ENCODE measurements at places on chromosomes 3 and 15.
A peak's percentile ranks its signal among the peaks of the same experiment; 100 is the strongest.

GRCh38 chr3:13280122-13280790 lies 139.9 kb downstream of the NUP210 start:
- no peak for DNase-seq

DNA sequence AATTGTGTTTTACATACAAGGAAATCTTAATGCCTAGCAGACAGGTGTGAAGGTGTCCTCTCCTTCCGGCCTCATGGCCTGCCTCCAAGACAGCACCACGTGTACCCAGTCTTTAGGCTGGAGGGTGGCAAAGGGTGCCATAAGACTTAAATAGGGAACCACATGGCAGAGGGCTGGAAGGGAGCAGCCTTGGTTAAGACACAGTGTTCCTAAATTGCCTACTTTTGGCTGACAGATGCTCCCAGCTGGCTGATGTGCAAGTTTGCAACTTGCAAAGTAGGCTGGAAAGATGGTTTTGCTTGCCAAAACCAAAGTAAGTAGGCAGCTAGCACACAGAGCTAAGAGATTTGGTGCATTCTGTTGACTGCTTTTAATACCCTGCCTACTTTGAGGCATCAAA lies 45.2 kb downstream of the CCNB2 start:
- no peak for DNase-seq

DNA sequence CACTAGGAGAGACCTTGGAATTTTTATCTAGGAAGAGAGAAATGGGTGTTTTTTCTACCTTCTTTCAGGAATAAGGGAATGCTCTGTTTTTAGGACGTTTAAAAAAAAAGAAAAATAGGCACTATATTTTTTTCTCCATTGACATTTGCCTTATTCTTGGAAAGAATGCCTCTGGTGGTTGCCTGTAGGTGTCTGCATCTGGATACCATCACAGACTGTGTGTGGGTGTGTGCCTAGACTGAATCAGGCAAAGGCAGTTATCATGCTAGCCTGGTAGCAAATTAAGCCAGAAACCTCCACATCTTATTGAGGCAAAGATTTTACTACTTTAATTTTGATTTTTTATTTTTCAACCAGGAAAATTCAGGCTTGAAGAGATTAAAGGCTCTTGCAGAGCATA lies 513.6 kb upstream of the KCNMB2 start:
- DNase-seq: no peak

DNA sequence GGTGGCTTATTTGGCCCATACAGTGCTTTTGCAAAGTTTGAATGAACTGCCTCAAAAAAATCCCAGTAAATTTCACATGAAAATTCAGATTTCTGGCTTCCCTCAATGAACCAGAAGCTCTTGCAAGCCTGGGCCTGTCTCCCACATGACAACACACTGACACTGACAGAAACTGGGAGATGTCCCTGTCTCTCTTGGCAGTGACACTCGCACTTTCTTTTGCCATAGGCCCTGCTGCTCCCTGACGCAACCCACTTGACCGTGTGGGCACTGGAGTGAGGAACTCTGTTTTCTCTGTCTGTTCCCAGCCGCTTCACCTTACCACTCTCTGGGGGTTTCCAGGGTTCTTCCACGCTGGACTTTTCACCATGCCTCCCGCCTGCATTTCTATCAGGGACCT lies 524.5 kb downstream of the SHQ1 start:
- DNase-seq: no peak

DNA sequence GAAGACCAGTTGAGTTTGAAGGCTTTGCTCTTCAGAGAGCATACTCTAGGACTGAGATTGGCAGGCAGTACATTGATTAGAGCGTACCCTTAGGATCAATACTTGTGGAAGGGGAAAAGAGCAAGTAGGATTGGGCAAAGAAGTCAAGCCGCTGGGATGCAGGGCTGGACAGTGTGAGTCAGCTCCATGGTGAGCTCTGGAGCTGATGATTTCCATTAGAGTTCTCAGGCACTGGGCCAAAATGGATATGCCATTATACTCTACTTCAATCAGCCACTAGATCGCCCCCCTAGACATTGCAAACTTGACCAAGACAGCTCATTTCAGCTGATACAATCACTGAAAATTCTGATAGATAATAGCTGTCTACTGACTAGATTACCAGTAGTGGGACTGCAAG lies 432.7 kb upstream of the ALCAM start:
- DNase-seq: no peak

DNA sequence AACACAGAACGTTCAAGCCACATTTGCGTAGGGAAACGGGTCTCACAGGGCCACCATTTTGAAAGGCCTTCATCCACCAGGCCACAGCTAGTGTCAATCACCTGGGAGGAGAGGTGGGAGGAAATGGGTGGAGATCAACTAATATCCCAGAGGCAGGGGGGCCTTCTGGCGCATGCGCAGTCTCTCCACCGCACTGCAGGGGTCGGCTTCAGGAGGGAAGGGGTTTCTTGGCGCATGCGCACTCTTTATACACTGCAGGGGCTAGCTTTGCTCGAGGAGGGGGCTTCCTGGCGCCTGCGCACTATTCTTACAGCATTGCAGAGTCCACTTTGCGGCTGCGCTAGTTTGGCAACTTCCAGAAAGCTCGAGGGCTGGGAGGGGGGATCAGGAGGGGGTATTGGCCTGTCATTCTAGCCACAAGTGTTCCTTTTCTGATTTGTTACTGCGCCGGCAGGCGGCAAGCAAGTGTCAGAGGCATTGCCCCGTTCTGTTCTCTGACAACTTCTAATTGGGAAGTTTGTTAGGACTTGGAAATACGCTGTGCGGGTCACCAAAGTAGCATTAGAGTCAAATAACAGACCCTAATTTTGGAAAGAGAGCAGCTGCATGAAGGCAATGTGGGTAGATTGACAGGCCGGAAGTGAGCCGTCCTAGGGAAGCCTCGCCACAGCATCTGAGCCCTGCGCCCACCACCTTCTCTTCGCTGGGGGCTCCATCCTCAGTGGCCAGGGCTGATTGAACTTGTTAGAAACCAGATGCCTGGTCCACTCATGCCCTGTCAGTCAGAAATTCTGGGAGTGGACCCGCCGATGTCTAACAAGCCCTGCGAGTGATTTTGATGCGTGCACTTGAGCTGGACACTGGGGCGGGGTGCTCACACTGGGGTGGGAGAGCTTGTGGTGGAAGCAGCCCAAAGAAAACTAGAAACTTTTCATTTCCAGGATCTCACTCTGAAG lies 173.5 kb upstream of the NDN start:
- no peak for DNase-seq

- DNase-seq: no peak
Measured at GRCh38 chr3:122689587-122689986, 8.9 kb downstream of the PARP14 start.

DNA sequence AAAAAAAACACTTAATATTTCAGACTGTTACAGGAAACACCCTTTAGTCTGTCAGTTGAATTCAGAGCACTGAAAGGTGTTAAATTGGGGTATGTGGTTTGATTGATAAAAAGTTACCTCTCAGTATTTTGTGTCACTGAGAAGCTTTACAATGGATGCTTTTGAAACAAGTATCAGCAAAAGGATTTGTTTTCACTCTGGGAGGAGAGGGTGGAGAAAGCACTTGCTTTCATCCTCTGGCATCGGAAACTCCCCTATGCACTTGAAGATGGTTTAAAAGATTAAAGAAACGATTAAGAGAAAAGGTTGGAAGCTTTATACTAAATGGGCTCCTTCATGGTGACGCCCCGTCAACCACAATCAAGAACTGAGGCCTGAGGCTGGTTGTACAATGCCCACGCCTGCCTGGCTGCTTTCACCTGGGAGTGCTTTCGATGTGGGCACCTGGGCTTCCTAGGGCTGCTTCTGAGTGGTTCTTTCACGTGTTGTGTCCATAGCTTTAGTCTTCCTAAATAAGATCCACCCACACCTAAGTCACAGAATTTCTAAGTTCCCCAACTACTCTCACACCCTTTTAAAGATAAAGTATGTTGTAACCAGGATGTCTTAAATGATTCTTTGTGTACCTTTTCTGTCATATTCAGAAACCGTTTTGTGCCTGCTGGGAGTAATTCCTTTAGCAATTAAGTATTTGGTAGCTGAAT lies 17.9 kb downstream of the TMEM43 start:
- DNase-seq: no peak

DNA sequence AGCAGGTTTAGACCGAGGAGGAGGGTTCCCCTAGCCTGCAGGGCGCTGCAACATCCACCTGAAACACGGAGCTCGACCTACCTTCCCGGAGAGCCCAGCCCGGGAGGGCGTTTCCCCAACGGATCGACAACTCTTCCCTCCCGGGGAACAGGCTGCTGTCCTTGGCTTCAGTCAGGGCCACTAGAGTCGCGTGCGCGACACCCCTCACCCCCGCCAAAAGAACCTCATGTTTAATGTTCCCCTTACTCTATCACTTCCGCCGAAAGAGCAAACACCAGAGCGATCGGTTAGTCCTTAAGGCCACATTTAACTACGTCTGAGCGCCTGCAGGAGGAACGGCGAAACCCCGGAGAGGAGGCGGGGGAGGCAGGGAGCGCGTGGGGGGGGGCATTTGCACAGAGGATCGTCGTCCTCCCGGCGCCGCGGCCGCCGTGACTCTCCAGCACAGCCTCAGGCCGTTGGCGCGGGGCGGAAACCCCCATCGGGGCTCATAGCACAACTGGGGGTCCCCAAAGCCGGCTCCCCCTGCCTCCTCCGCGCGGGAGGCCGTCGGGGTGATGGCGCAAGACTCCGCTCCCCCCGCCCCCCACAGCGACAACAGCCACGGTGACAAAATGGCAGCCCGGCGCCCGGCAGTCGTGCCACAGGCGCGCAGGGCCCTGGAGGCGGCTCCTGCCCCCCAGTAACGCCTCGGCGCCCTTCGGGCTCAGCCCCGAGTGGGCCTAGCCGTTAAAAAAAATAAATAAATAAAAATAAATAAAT lies 3.2 kb downstream of the ANP32A start:
- peak; percentile 93 for DNase-seq

DNA sequence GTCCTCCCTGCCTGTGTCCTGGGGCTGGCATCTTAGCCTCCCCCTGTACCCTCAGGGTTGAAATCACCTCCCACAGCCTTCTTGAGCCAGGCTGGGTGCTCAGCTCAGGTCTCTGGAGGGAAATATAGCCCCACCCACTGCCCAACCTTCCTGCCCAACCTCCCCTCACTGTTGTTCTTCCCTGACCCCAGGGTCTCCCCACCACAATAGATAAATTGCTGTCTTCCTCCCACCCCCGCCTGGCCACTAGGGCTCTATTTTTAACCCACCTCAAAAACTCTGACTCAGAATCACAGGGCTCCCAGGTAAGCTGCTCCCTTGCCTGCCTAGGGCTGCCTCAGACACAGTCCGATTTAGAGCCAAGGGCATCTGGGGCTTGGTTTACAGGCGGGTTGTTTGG lies 15.0 kb downstream of the HCN4 start:
- DNase-seq: no peak

GRCh38 chr3:187327845-187328244 lies 36.3 kb upstream of the MASP1 start:
- no peak for DNase-seq

- no peak for DNase-seq
Measured at GRCh38 chr3:11910971-11911531, 64.4 kb upstream of the TAMM41 start.
